ENCODE measurements at places on chromosomes 11 and 22.

DNA sequence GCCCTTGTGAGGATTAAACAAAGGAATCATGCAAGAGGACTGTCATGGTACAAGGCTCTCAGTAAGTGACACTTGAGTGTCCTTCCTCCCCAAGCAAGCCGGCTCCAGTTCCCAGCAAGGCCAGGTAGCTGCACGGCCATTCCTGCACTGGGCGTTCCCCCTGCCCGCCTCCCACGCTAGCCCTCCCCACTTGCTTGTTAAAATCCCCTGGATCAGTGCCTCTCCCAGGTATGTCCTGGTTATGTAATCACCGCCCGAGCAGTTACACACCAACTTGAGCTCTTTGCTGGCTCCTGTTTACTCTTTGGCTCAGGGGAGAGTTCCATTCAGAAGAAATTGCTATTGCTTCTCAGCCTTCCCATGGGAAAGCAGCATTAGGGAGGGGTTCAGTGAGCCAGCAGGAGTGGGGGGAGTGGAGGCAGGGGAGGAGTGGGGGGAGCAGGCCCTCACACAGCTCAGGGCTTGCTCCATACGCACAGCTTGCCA is 19.4 kb upstream of the MYEOV start:
- peak; percentile 94 for DNase-seq

DNA sequence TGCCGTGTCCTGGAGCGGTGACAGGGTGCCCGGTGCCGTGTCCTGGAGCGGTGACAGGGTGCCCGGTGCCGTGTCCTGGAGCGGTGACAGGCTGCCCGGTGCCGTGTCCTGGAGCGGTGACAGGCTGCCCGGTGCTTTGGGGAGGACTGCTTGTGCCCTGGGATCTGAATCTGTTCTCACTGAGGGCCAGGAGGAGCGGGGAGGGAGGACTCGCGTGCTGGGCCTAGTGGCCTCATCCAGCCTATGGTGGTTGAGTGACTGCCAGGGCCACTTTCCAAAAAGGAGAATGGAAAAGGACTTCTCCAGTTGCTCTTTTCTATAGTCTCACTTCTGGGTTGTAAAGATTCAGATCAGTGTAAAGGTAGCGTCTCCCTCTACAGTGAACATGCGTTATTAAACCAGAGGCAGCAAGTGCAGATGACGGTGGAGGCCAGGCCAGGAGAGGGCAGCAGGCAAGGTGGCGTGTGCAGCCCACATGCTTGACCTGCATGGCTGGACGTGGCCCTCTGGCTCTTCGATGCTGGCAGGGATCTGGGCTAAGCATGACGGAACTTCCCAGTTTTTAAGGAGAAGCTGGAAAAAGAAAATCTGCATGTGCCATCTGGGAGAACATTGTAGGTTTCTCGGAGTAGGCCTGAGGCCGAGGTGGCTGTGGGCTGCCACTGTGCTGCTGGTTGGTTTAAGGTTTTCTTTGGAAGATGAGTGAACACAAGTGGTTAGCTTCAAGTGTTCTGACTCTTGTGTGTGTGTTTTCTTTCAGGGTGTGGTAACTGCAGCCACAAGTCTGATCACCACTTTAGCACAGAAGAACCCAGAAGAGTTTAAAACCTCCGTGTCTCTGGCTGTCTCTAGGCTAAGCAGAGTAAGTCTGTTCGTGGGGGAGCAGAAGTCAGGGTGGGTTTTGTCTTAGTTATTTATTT is 55.0 kb downstream of the AP2A2 start:
- DNase-seq: no peak

- no peak for DNase-seq
These were observed 17.0 kb downstream of the XRCC6 start for GRCh38 chr22:41638124-41638523.

DNA sequence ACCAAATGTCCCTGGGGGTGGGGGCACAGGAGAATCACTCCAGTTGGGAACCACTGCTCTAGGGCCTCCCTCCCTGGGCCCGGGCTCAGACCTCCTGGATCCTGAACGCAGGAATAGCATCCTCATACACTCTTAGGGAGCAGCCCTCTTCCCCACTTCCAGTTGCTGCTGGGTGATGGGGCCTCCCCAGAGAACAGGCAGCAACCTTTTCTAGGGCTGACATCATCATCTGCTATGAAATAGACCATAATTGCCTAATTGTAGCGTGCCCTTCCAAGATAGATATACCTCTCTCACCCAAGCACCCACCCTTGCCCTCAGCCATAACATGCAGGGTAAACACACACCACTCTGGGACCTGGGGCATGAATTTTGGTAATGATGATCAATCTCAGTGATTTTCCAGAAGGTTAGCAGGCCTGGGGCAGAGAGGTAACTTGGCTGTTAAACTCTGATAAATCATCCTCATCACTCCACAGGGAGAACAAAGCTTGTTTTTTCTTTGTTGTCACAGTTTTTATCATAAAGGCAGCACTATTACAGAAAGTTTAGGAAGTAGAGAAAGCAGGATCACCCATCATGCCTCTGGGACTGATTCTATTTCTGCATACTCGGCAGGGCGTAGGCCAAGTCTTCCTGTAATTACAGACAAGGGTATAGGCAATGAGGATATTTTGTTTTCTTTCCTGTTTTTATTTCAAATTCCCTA is 88.3 kb upstream of the PRDM11 start:
- no peak for DNase-seq

- no peak for DNase-seq
These were observed 2.7 kb downstream of the CD5 start for GRCh38 chr11:61104963-61105362.

DNA sequence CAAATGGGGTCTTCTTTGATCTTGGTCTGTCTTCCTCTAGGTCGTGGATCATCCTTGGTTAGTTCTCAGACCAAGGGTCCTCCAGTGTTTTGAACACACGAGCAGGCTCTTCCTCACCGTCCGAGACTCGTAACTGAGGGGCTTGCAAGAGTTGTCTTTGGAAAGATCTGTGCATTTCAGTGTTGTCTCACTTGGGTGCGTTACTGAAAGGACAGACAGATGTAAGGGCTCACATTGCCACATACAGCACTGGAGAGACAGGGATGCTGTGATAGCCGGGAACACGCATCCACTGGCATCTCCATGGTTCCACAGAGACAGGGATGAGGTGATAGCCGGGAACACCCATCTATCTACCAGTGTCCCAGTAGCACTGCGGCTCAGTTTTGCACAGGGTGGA is 15.7 kb downstream of the GLB1L2 start:
- DNase-seq: no peak

DNA sequence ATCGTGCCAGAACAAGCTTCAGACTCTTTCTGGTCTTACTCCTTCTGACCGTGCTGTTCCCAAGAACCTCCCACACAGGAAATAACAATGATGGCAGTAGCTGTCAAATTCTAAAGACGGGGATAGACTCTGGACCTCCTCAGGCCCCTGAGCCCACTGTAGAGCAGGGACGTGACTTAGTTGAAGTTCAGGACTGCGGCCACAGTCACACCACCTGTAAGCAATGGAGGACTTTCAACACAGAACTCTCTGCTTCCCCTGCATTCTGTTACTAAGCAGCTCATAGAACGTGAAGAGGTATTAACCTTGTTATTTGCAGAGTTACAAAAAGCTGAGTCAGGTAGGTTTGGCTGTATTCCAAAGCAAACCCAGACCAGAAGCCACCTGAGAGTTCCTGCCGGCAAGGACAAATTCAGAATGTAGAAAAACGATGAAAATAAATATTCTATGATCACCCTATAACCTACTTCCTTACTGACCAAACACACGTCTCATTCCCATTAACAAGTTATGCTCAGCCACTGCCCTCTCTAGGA is 12.7 kb downstream of the TMEM45B start:
- peak; percentile 81 for DNase-seq

DNA sequence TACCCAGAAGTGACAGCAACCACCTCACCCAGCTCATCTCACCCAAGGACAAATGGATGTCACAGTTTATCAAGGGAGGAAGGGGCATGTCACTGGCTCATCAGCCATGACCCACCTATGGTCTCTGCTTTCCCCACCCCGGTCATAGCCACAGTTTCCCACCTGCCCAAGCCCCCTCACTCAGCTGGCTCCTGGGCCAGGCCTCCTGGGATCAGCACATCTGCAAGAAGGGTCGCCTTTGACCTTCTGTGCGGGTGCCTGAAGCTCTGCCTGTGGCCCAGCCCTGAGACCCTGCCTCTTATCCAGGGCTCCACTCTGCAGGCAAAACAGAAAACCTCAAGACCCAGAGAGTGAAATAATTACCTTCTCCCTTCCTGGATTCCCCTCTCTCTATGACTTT is 236.4 kb downstream of the BUD13 start:
- DNase-seq: no peak

DNA sequence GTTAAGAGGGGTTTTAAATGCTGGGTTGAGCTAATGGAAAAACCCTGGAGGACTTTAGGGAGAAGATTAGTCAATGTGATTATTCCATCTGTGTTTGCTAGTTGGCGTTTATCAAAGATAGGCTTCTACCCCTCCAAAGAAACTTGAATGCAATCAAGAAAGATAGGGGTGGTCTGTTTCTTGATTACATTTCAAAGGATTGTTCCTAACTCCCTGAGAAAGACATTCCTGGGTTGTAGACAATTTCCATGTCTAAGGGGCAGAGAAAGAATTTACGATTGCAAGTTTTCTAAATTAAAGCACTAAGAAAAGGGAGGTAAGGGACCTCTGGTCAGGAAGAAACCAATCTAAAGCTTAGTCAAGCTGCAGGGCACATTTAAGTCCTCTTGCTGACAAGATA is 2268.7 kb downstream of the LRRC4C start:
- DNase-seq: no peak

DNA sequence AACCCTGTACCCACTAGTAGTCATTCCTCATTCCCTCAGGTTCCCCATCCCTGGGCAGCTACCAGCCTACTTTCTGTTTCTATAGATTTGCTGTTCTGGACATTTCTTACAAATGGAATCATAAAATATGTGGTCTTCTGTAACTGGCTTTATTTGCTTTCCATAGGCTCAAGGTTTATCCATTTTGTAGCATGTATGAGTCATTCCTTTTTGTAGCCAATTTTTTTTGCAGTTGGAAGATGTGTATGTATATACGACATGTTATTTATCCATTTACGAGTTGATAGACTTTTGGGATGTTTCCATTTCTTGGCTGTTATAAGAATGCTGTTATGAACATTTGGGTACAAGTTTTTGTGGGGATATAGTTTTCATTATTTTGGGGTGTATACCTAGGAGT is 130.6 kb downstream of the WNT11 start:
- DNase-seq: no peak

DNA sequence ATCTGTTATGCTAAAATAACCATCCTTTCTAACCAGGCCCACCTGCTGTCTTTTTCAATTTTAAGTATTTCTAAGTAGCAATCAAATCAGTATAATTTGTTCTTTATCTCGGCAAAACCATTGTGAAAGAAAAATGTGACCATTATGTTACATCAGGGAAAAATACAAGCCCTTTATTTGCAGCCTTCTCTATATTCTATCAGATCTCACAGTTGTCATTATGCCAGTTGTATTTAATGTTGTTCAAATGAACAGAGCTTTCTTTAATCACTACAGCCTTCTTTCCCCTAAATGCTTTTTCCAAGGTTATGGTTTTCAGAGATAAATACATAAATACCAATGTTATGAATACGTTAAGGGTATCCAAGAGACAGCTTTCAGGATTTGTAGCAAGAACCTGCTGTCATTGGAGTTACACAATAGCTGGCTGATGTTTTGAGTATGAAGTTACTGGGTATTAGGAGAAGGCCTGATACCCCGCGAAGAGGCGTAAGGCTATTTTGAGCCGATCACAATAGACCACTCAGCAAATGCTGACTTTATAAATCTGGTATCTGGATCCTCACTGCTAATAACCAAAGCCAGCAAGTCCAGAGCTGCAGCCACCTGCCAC is 406.3 kb downstream of the CADM1 start:
- DNase-seq: no peak

DNA sequence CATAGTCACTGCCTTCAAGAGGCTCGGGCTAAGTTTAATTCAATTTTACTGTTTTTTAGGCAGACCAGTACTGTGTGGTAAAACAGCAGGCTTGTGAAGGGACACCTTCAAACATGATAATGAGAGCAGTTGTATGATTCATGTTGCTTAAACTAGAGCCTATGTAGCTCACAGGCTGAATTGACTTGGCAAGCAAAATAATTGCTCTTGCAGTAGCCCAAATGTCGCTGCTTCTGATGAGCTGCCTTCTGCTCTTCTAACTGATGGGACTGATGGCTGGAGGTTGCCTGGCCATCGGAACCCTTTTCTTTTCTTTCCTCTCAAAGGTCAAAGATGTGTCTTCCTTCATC is 137.6 kb downstream of the MAML2 start:
- DNase-seq: no peak

DNA sequence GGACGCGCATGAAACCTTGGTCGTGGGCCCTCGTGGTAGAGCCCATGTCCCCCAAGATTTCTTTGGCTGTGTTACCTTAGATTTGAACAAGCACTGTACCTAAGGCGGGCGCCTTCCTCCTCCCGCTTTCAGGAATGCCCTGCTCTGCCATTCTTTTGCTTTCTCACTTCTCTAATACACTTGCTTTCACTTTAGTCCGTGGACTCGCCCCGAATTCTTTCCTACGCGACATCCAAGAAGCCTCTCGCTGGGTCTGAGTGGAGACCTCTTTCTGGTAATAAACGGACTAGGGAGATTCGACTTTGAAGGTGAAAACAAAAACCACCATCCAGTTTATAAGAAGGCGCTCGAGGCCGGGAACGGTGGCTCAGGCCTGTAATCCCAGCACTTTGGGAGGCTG is 1.2 kb upstream of the NUP50 start:
- DNase-seq: peak; percentile 26
